ENCODE measurements at places on chromosomes 7 and 10.

DNA sequence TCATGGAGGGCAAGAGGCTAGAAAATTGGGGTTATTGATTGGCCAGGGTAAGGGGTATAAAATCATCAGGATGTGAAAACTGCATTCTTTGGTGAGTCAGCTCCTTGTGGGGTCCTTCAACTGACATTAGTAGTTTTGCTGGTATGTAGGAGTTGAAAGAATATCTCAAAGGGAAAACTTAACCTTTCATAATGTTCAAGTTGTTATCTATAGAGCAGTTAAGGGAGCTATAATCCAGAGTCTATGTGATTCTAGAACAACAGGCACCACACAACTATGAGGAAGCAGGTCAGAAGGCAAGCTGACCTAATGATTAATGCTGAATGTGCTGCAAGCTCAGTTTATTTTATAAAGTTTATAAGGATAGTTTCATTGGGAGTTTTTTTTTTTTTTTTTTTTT, 13.7 kb downstream of the PRPS1L1 start:
- no peak for DNase-seq

GRCh38 chr10:96257944-96258343, 13.4 kb downstream of the BLNK start:
- no peak for DNase-seq

DNA sequence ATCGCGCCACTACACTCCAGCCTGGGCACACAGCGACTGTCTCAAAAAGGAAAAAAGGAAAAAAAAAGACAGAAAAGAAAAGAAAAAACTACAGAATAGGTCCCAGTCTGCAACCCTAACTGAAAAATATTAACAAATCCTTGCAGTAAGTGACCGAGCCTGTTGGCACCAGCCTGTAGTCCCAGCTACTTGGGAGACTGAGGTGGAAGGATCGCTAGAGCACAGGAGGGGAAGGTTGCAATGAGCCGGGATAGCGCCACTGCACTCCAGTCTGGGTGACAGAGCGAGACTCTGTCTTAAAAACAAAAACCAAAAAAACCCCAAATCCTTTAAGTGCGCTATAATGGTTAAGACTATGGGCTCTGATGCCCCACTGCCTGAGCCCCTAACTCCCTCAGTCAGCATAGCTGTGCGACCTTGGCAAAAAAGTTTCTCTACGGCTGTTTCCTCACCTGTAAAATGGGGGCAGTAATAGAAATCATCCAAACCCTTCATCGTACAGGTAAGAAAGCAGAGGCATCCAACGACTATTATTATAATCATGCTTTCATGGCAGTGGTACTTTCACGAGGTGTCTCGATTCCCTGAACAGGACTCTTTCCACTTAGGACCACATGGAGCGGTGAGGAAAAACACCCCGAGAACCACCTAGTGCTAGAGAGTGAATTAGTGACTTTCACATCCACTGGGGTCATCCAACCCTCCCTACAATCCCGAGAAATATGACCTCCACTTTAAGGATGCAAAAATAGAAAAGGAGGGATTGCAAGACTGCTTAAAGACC, 755 bp downstream of the TOMM7 start:
- DNase-seq = no peak

- no peak for DNase-seq
These were observed 1.2 kb downstream of the FAM180A start for GRCh38 chr7:135747366-135747765.

DNA sequence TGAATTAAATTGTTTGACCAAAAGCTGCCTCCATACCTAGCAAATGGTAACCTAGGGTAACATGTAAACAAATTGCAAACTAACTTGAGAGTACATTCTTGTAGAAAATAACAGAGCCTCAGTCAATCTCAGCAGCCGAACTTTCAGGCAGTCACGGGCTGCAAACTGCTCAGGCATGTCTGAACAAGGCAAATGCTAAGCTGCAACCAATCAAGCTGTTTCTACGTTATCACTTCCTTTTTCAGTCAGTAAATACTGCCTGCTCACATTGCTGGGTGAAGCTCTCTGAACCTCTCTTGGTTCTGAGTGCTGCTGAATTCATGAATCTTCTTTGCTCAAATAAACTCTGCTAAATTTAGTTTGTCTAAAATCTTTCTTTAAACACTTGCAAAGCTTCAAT, 1212.4 kb downstream of the SORCS1 start:
- DNase-seq = no peak

GRCh38 chr7:145478541-145478940, 638.1 kb upstream of the CNTNAP2 start:
- no peak for DNase-seq

- DNase-seq = no peak
These were observed 85.3 kb downstream of the FAM241B start for GRCh38 chr10:69715156-69715898.

DNA sequence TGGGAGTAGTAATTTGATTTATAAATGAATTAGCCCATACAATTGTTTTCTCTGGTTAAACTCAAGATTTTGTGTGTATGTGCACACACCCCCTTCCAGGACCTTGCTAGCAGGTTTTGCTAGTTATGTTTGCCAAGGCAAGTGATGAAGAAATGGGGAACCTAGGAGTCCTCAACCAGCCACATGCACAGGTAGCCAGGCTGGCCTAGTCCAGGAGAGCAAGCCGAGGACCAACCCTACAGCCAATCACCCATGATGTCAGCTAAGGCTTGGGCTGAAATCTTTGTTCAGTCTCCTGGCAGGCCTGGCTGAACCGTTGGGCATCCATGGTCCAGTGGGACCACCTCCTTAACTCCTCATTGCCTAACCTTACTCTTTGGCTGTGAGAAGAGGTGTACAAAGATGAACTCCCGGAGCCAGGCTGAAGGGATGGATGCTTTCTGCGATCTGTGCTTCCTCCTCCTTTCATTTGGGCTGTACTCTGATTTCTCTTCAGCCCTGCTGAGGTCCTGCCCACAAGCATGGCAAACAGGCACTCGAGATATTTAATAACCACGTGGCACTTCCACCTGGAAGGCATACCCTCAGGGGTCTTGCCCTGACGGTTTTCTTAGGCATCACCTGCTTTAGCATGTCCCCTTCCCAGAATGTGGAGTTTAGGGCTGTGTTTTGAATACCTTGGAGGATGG, 22.1 kb downstream of the HNRNPA2B1 start:
- no peak for DNase-seq

GRCh38 chr7:131071786-131072504, 255.7 kb upstream of the MKLN1 start:
- no peak for DNase-seq

DNA sequence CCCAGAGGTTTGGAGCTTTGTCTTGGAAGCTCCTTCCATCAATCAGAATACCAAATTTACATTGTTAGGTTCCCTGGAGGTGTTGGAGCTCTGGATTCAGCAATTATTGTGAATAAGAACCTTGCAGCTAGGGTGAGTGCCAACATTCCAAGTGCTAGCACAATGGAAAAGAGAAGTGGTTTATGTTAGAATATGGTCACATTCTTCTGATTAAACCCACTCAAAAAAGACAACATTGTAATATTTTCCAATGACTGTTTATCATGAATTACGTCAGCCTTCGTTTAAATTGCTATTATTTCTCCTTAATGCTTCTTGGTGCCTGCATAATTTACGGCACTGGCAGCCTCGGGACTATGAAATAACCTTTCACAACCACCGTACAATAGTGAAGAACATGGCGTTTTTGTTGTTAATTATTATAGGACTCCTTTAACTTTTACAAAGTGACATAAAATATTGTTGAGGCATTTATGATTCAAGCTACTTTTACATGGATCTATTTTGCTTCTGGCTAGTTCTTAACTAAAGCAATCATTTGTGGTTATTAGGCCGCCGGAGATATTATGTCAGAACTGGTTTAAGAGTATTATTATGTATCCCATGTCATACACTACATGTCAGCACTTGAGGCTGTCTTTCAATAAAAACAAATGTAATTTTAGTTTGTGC, 117.7 kb downstream of the ARID5B start:
- no peak for DNase-seq

Data from stimulated activated naive B cell treated with anti-CD40 and anti-IgM and Interleukin-4, amounts not matched to agents 10 μg/mL and 1 μg/mL and 100 μg/mL, for 72 hours (primary cell).